Neural progenitor cell (in vitro differentiated cells): ENCODE measurements at places on chromosomes 3 and 15. TPM values are rescaled to one million over a fixed set of nuclear protein-coding genes. Genes with fewer than 3 reads are reported as not detected.
A peak's percentile ranks its signal among the peaks of the same experiment; 100 is the strongest.

CCDC191 gene
- 4.9 and 6.4 TPM in 2 replicates for total RNA-seq

ARID3B gene
- 31.5 and 72.4 TPM in 2 replicates for total RNA-seq

- no peaks in the 10 kb centered on the region for H3K27me3 ChIP-seq
- no peak overlapping the region for H3K4me3 ChIP-seq
- no peaks in the 10 kb centered on the region for H3K4me1 ChIP-seq
- DNase-seq: no peak
- H3K36me3 ChIP-seq: no peaks in the 10 kb centered on the region
Measured at GRCh38 chr15:64138331-64138941, 13.1 kb upstream of the SNX22 start.

DNA sequence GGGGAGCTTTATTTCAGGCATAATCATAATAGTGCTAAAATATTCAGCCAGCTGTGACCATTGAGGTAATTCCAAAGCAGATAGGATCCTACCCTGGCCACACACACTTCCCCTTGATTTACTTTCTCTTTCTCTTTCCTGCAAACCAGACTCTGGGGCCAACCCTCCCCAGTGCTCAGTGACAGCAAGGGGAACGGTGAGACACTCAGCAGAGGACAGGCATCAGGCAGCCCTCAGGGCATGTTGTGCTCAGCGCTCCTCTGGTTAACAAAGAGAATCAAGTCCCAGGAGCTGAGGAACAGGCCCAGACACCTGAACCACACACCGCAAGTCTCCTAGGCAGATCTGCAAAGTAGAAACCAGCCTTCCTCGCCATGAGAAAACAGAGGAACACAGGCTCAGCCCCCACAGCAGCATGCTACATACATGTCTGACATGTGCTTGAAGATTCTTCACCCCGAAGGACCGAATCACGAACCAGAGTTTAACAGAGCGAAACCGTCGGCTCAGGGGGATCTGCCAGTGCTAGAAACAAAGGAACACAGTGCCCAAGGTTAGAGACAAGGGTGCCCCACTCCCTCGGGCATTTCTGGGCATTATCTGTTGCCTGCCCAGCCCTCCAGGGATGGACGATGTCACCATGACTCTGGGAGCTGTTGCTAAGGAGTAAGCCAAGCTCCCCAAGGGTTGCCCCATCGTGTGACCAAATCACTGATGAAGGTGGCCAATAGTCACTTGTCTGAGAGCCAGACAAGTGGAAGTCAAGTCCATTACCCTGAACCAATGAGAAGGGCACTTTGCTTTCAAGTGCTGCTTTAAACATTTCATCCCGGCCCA is 17.5 kb downstream of the HDC start:
- no peaks in the 10 kb centered on the region for H3K4me1 ChIP-seq
- no peak for DNase-seq
- H3K36me3 ChIP-seq: no peaks in the 10 kb centered on the region
- no peak overlapping the region for H3K27ac ChIP-seq
- no peak overlapping the region for H3K4me3 ChIP-seq

DNA sequence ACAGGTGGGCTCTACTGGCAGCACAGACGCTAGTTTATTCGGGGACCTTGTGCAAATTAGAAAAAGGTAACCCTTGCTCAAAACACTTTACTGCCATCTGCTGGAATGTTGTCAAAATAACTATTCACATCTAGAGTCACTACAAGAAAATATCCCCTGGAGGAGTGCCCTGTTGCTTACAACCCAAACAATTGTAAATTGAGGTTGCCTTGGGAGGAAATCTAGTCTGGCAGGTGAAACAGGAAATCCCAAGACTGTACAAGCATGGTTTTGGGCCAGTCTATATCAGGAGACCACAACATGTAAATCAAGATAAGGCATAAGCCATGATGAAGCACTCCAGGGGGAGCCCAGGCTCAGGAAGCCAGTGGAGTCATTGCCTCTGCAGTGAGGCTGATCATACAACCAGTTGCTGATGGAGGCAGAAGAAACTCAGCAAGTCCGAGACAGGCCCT is 136.8 kb upstream of the ACP3 start:
- no peak overlapping the region for H3K4me3 ChIP-seq
- H3K36me3 ChIP-seq: no peaks in the 10 kb centered on the region
- no peaks in the 10 kb centered on the region for H3K27me3 ChIP-seq
- H3K27ac ChIP-seq: no peak overlapping the region
- DNase-seq: peak; percentile 83

ANKUB1 gene
- total RNA-seq: not detected in 2 replicates

- no peak overlapping the region for H3K27ac ChIP-seq
- H3K4me1 ChIP-seq: peaks cover 29% of the 10 kb centered on the region
- no peak overlapping the region for H3K4me3 ChIP-seq
- no peak for DNase-seq
- H3K36me3 ChIP-seq: no peaks in the 10 kb centered on the region
Measured at GRCh38 chr15:40923551-40923950, 5.6 kb upstream of the DLL4 start.

ANKRD63 gene
- not detected in 2 replicates for total RNA-seq

PRR20G gene
- total RNA-seq: not detected in 2 replicates

DNA sequence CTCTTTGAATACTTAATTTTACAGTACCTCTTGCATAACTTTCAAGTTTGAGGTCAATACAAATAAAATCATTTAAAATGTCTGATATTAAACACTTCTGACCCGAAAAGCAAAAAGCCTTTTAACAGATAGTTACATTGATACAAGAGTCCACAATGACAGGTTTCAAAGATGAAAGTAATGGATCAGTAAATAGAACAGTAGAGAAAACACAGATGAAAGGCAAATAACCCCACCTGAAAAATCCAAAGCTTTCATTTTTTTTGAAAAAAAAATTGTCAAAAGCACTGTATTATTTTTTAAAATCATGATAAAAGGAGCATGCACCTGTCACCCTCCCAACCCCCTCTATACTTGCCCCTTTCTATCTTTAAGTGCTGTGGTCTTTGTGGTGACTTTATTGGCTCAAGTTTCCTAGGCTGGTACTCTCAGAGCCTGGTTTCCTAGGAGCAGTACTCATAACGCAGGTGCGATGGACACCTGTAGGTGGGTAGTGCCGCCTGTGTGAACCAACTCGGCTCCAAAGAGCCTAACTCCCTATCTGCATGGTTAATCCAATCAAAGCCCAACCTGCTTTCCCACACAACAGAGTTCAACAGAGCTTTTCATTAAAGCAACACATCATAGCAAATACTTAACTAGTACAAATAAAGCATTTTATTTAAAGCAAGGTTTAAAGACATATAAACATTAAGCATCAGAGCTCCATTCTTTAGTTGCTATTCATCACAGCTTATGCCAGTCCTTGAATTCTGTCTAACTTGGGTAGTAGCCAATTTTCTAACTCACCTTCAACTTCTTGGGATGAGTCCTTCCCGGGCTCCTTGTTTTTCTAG is 32.2 kb downstream of the LIPC start:
- no peaks in the 10 kb centered on the region for H3K4me1 ChIP-seq
- H3K4me3 ChIP-seq: no peak overlapping the region
- DNase-seq: no peak
- H3K36me3 ChIP-seq: no peaks in the 10 kb centered on the region
- H3K27me3 ChIP-seq: no peaks in the 10 kb centered on the region

RARB gene
- total RNA-seq: 1.4 and 1.8 TPM in 2 replicates

DNA sequence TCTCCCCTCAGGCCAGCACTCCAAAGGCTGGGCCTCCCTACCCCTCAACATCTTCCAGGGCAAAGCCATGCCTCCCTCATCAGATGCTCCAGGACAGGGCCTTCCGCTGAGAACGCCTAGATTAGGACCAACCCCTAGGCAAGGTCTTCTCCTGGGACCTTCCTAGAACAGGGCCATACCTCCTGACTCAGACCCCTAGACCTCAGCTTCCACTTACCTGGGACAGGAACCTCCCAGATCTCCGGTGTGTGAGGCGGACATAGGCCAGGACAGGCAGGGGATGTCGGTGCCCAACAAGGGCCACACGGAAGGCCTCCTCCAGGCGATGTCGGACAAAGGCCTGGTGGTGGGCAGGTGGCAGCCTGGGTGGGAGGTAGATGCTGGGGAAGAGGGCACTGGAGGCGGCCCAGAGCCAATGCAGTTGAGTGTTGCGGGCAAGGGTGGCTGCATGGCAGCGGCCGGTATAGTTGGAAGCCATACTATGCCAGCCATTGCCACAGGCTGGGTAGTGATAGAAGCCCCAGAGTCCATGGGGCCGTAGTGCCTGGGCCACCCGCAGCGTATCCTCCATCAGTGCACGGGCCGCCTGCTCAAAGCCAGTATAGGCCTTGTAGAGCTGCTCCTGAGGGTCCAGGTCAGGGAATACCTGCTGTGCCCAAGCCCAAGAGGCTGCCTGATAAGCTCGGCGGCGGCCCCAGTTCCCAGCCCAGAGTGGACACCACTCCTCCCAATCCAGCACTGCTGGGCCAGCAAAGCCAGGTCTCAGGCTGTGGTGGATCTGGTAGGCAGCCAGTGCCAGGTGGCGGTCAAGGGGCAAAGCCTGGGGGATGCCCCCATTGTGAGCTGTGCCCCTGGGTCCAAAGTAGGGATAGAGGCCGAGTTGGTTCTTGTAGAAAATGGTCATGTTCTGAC is 2.5 kb upstream of the IFRD2 start:
- H3K36me3 ChIP-seq: no peaks in the 10 kb centered on the region
- H3K4me1 ChIP-seq: peaks cover 18% of the 10 kb centered on the region
- H3K27me3 ChIP-seq: no peaks in the 10 kb centered on the region

DNA sequence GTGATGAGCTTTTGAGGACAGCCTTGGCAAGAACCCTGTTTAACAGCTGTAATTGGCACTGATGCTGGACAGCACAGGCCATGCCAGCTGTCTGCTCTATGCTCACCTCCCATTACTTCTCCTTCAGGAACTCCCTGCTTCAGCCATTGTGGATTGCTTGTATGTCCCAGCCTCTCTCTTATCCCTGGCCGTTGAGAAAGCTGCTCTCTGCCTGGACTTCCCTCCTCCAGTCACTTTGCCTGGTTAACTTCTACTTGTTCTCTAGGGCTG is 444.5 kb downstream of the EPHB1 start:
- peaks cover 5% of the 10 kb centered on the region for H3K4me1 ChIP-seq
- H3K36me3 ChIP-seq: no peaks in the 10 kb centered on the region
- H3K4me3 ChIP-seq: no peak overlapping the region
- H3K27me3 ChIP-seq: no peaks in the 10 kb centered on the region
- DNase-seq: no peak
- no peak overlapping the region for H3K27ac ChIP-seq

DNA sequence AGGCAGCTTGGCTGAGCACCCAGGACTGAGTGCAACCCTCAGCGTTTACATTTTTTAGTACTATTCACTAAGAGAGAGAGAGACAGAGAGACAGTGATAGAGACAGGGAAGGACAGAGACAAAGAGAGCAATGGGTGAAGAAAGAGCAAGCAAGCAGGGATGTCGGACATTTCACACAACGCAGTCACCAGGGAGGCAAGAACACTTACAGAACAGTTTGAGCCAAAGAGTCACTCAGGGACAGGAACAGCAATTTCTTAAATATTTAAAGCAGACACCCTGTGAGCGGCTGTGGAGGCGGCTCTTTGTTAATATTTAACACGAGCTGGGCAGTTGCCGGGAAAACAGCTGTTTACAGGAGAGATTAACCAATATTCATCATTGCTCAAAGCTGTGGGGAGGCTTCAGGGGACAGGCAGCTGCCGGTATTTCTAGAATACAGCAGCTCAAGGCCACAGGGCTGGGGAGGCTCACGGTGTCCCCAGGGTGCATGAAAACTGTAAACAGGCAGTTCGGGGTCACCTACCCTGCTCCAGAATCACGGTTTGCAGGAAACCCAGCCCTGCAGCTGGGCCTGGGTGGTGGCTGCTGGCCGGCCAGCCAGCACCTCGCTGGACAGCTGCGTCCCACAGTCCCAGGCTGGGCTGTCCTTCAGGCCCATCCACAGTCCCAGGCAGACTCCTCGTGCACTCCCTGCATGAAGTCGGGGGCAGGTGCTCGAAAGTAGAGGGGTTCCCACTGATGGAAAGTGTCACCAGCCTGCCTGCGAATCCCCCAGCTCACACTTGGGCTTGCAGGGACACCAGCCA is 38.8 kb upstream of the PCSK6 start:
- no peaks in the 10 kb centered on the region for H3K4me1 ChIP-seq
- DNase-seq: no peak
- no peak overlapping the region for H3K27ac ChIP-seq
- no peaks in the 10 kb centered on the region for H3K27me3 ChIP-seq
- H3K36me3 ChIP-seq: no peaks in the 10 kb centered on the region

DNA sequence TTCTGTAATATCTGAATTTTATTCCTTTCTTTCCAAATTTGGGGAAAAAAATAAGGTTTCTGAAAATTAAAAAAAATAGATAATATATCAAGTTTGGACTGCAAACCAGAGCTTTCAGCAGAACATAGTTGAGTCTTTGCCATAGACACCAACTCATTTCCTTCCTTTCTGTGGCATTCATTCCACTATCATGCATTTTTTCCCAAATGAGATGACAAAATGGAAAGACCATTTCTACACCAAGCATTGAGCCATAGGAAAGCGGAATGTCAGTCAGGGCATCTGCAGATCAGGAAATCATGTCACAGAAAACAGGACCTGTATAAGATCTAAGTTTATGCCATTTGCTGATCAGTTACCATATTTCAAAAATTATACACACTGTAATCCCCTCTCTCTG is 333.3 kb upstream of the THBS1 start:
- H3K27me3 ChIP-seq: no peaks in the 10 kb centered on the region
- H3K27ac ChIP-seq: no peak overlapping the region
- no peaks in the 10 kb centered on the region for H3K4me1 ChIP-seq

DNA sequence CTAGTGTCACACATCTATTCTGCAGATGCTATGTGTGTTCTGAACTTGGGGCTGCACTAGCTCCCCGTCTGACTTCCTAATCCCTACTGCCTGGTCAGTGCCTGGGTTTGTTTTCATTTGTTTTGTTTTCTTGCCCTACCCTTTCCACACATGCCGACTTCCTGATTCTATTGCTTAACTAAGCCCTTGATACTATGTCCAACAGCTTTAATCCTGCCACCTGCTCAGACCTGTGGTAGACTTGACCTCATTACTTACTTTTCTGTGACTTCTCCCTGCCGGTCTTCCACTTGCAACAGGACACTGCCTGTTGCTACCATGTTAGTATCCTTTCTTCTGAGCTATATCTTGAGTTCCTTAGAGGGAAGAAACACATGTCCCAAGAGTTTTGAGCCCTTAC is 39.3 kb upstream of the CEMIP start:
- H3K36me3 ChIP-seq: no peaks in the 10 kb centered on the region
- H3K4me1 ChIP-seq: peaks cover 16% of the 10 kb centered on the region
- no peak for DNase-seq
- H3K4me3 ChIP-seq: no peak overlapping the region
- H3K27ac ChIP-seq: no peak overlapping the region
- no peaks in the 10 kb centered on the region for H3K27me3 ChIP-seq

DNA sequence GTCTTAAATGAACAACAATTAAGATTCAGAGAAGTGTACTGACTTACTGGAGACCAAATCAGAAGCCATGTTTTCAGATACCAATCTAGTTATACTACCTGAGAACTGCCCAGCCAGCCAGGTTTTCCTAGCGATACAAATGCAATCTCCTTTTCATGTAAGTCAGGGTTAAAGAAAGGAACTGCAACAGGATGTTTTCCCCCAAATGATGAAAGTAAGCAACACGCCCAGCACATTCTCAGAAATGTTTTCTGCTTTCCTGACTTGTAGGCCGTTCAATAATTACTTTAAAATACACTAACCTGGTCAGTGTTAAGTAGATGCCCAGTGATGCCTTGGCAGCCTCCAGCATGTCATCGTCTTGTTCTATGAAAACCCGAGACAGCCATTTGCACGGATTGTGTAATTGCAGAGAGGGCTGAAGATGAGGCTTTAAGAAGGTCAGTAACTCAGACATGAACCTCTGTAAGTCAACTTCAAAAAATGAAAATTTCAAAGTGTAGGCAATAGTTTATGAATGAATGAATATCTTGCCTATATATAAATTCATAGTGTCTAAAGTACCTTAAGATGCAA is 30.3 kb downstream of the LINS1 start:
- no peak for DNase-seq
- no peaks in the 10 kb centered on the region for H3K27me3 ChIP-seq
- no peak overlapping the region for H3K4me3 ChIP-seq
- H3K36me3 ChIP-seq: no peaks in the 10 kb centered on the region
- H3K27ac ChIP-seq: no peak overlapping the region

ESYT3 gene
- 0.59 and 1.4 TPM in 2 replicates for total RNA-seq
